ENCODE measurements at places on chromosomes 6 and 20. TPM values are rescaled to one million over a fixed set of nuclear protein-coding genes. Genes with fewer than 3 reads are reported as not detected.

DNA sequence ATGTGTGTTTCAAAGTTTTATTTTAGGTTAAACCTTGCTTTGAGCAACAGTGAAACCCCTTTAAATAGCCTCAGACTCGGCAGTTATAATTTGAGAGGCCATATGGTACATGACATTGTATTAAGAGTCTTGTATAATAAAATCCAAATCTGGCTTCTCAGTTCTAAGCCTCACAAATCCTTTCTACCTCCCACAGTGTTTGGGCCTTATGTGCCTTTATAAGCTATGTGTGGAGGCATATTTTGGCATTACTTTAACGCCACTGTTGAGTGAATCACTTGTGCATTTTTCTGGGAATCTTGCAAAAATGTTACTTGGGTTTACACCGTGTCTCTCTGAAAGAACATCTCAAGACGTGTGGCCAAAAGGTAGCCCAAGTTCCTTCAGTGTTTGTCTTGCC is 152.4 kb downstream of the COL9A1 start:
- no peaks in the 10 kb centered on the region for H3K36me3 ChIP-seq
- no peak for DNase-seq
- no peaks in the 10 kb centered on the region for H3K4me1 ChIP-seq
- no peak overlapping the region for H3K4me3 ChIP-seq
- H3K27ac ChIP-seq: no peak overlapping the region

GRCh38 chr20:9492067-9492466 is 22.3 kb upstream of the LAMP5 start:
- H3K36me3 ChIP-seq: no peaks in the 10 kb centered on the region
- DNase-seq: no peak
- no peak overlapping the region for H3K27ac ChIP-seq
- H3K4me3 ChIP-seq: no peak overlapping the region
- H3K4me1 ChIP-seq: no peaks in the 10 kb centered on the region

- peaks cover 70% of the 10 kb centered on the region for H3K4me1 ChIP-seq
- H3K36me3 ChIP-seq: no peaks in the 10 kb centered on the region
- H3K27me3 ChIP-seq: no peaks in the 10 kb centered on the region
- no peak overlapping the region for H3K4me3 ChIP-seq
- no peak for DNase-seq
- peak overlapping the region; percentile 97 for H3K27ac ChIP-seq
Measured at GRCh38 chr6:136440203-136440602, 110.0 kb downstream of the MAP7 start.

- no peak for DNase-seq
- no peaks in the 10 kb centered on the region for H3K36me3 ChIP-seq
- peaks cover 7% of the 10 kb centered on the region for H3K4me1 ChIP-seq
- H3K27me3 ChIP-seq: peaks cover 58% of the 10 kb centered on the region
- H3K4me3 ChIP-seq: no peak overlapping the region
Measured at GRCh38 chr6:125753218-125753936, 3.9 kb downstream of the HEY2 start.

DNA sequence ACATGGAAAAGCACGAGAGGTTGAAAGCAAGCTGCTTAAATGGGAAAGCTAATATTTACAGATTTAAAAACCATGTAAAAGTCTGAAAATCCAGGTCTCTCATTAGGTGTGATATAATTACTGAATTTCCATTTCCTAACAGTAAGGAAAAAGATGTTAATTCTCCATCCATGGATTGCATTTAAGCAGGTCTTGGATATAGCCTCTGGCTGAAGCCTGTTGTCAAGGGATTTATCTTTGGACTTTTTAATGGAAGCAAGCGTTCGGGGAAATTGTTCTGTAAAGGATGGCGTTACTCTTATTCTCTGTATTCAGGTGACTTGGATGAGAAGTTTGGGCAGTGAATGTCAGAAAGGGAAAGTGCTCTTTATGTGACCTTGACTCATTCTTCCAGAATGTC is 233.8 kb downstream of the SLC24A3 start:
- H3K36me3 ChIP-seq: no peaks in the 10 kb centered on the region
- H3K4me1 ChIP-seq: no peaks in the 10 kb centered on the region
- H3K4me3 ChIP-seq: no peak overlapping the region
- no peak overlapping the region for H3K27ac ChIP-seq
- no peaks in the 10 kb centered on the region for H3K27me3 ChIP-seq

GRCh38 chr20:3800256-3800877 is 4.3 kb downstream of the CDC25B start:
- H3K4me3 ChIP-seq: no peak overlapping the region
- no peaks in the 10 kb centered on the region for H3K27me3 ChIP-seq
- no peak for DNase-seq
- H3K4me1 ChIP-seq: peaks cover 49% of the 10 kb centered on the region
- H3K36me3 ChIP-seq: peaks cover 53% of the 10 kb centered on the region

DNA sequence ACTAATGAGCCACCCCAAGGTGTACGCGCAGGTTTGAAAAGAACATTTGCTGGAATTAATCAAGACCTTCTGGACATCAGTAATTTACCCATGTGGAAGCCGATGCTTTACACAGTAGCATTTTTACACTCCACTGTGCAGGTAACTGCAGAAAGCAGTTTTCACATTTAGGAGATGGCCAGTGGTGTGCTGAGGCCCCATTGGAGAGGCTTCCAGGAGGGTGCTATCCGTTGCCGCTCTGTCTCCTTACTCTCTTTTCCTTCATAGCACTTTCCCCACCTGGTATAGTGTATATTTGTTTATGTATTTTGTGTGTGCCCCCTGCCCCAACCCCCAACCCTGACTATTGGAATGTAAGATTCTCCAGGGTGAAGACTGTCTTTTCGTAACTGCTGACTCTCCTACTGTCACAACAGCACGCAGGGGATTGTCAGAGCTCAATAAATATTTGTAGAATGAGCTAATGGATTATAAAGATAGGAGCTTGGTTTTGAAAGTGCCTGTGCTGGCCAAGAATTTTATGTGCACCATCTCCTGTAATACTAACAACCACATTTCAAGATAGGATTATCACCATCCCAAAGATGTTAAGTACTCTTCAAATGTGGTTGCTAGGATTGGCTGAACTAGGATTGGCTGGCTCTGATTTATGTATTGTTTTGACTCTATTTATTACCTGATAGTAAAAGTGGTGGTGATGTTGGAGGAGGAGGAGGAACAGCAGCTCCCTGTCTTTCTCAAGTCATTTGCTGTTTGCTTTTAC is 74.0 kb upstream of the GLP1R start:
- H3K4me1 ChIP-seq: peaks cover 23% of the 10 kb centered on the region
- H3K36me3 ChIP-seq: no peaks in the 10 kb centered on the region
- H3K4me3 ChIP-seq: no peak overlapping the region
- DNase-seq: peak; percentile 86

DNA sequence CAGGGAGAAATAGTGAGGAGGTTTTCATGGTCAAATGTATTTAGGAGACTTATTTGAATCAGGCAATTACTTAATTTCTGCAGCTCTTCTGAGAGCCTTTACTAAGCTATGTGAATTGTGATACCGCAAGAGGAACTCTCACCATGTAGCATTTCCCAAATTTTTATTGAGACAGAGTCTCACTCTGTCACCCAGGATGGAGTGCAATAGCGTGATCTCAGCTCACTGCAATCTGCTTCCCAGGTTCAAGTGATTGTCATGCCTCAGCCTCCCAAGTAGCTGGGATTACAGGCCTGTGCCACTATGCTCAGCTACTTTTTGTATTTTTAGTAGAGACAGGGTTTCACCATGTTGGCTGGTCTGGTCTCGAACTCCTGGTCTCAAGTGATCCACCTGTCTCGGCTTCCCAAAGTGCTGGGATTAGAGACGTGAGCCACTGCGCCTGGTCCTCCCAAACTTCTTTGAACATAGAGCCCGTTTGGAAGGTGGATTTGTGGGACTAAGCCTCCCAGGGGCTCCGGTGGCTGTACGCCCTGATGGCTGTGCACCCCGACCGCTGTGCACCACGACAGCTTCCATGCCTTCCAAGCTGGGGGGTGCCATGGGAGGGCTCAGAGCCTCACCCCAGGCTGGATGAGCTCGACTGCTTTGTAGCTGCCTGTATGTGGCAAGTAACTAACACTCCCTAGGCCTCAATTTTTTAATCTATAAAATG is 5.7 kb upstream of the MPC1 start:
- no peak overlapping the region for H3K27ac ChIP-seq
- no peak for DNase-seq
- H3K27me3 ChIP-seq: peaks cover 5% of the 10 kb centered on the region
- H3K4me3 ChIP-seq: no peak overlapping the region
- H3K4me1 ChIP-seq: no peaks in the 10 kb centered on the region

GRCh38 chr6:43904311-43905123 is 134.5 kb downstream of the VEGFA start:
- no peak overlapping the region for H3K27ac ChIP-seq
- no peak overlapping the region for H3K4me3 ChIP-seq
- no peaks in the 10 kb centered on the region for H3K27me3 ChIP-seq
- H3K36me3 ChIP-seq: no peaks in the 10 kb centered on the region

DNA sequence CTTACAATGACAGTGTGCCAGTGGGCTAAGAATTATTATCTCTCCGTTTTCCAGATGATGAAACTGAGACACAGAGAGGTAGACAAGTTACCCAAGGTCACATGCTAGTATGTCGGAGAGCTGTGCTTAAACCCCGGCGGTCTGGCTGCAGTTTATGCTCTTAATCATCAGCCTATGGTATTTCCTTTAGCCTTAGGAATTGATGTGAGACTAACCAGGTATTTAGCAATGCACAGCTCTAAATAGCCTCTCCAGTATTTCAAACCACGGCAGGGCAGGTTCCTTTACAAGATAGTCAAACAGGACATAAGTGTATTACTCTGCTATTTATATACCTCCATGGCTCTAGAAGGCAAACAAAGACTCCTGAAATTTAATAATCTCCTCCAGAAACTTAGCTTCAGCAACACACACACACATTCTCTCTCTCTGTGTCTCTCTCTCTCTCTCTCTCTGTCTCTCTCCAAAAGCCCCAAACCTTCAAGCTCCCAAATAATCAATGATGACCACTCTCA is 142.0 kb upstream of the ZNF217 start:
- H3K36me3 ChIP-seq: no peaks in the 10 kb centered on the region
- H3K4me1 ChIP-seq: peaks cover 45% of the 10 kb centered on the region
- DNase-seq: peak; percentile 65
- H3K27ac ChIP-seq: peak overlapping the region; percentile 22
- no peaks in the 10 kb centered on the region for H3K27me3 ChIP-seq
- no peak overlapping the region for H3K4me3 ChIP-seq

DNA sequence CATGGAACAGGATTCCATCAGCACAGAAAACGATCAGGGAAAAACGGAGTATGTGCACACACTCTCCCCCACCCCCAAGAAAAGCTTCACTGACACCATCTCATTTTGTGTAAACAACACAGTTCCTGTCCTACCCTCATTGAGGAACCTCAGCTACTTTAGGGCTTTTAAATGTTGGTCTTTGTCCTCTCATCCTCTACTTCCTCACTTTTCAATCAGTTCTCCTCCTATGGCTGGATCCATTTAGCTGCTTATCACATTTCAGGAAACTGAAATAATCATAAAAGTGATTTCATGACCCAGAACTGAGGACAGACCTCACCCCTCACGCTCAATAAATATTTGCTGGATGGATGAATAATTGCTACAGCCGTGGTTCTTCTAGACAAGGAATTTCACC is 33.1 kb upstream of the PNRC1 start:
- H3K36me3 ChIP-seq: no peaks in the 10 kb centered on the region
- peak; percentile 48 for DNase-seq
- no peaks in the 10 kb centered on the region for H3K27me3 ChIP-seq

DNA sequence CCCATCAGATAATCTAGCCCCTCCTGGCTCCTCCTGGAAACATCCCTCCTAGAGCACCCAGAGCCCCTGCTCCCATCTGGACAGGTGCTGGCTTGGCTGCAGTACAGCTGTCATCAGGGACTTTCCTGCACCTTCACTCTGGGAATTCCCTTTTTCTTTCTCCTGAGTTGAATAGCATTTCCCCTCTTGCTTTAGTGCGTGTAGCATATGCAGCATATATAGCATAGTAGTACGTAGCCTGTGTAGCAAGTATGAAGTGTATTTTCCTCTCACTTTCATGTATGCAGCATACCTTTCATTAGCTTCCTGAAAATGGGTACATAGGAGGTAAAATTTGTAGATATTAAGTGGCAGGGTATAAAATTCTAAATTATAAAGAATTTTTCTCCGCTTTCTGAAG is 352.9 kb downstream of the ESR1 start:
- H3K4me3 ChIP-seq: no peak overlapping the region
- H3K27me3 ChIP-seq: no peaks in the 10 kb centered on the region
- H3K27ac ChIP-seq: no peak overlapping the region

- H3K36me3 ChIP-seq: no peaks in the 10 kb centered on the region
- H3K4me1 ChIP-seq: no peaks in the 10 kb centered on the region
- H3K27me3 ChIP-seq: no peaks in the 10 kb centered on the region
- no peak overlapping the region for H3K4me3 ChIP-seq
- no peak for DNase-seq
Measured at GRCh38 chr6:153108315-153108714, 22.8 kb downstream of the RGS17 start.

DNA sequence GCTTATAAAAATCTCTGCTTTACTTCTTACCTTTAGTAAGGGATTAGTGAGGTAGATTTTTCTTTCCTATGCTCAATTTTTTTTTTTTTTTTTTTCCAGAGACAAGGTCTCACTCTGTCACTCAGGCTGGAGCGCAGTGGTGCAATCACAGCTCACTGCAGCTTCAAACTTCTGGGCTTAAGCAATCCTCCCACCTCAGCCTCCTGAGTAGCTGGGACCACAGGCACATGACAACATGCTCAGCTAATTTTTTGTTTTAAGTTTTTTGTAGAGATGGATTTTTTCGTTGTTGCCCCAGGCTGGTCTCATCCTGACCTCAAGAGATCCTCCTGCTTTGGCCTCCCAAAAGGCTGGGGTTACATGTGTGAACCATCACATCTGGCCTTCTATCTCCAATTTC is 58.9 kb upstream of the RREB1 start:
- DNase-seq: no peak
- H3K36me3 ChIP-seq: no peaks in the 10 kb centered on the region
- no peaks in the 10 kb centered on the region for H3K27me3 ChIP-seq
- H3K4me1 ChIP-seq: peaks cover 20% of the 10 kb centered on the region
- H3K4me3 ChIP-seq: no peak overlapping the region

- H3K4me3 ChIP-seq: peak overlapping the region; percentile 43
- no peaks in the 10 kb centered on the region for H3K36me3 ChIP-seq
- H3K27ac ChIP-seq: no peak overlapping the region
- peaks cover 20% of the 10 kb centered on the region for H3K4me1 ChIP-seq
- DNase-seq: no peak
Measured at GRCh38 chr20:33443006-33443511, 504 bp downstream of the SNTA1 start.

GRCh38 chr6:15350386-15351083 is 104.7 kb downstream of the JARID2 start:
- H3K4me1 ChIP-seq: no peaks in the 10 kb centered on the region
- no peak overlapping the region for H3K4me3 ChIP-seq
- H3K27ac ChIP-seq: no peak overlapping the region

The DYNLT2 gene
- polyA plus RNA-seq: 7.2 TPM

The SIRPB1 gene
- 1.6 TPM for polyA plus RNA-seq

The TFAP2C gene
- polyA plus RNA-seq: 0.06 TPM

The SCGN gene
- 36.9 TPM for polyA plus RNA-seq

The SIRPD gene
- polyA plus RNA-seq: 0.19 TPM
